MCF 10A (cell line): ENCODE measurements at places on chromosomes 13 and 19. TPM values are rescaled to one million over a fixed set of nuclear protein-coding genes. Genes with fewer than 3 reads are reported as not detected.

The MYH14 gene
- total RNA-seq = not detected in 2 replicates

The S1PR4 gene
- total RNA-seq = 0.39 and 0.44 TPM in 2 replicates

The IFI30 gene
- 4.7 and 9.1 TPM in 2 replicates for total RNA-seq

The TNNI3 gene
- 0.89 TPM in 1 of 2 replicates, not detected in the other for total RNA-seq

The CASP14 gene
- not detected in 2 replicates for total RNA-seq

The TGFBR3L gene
- 3.3 and 4.5 TPM in 2 replicates for total RNA-seq

The WDR83 gene
- total RNA-seq = 9.3 and 11.7 TPM in 2 replicates

The FSD1 gene
- total RNA-seq = not detected in 2 replicates

The IRGC gene
- total RNA-seq = not detected in 2 replicates

The AZU1 gene
- not detected in 2 replicates for total RNA-seq

The NCAN gene
- total RNA-seq = not detected in 2 replicates

The LHB gene
- not detected in 2 replicates for total RNA-seq

The RASA3 gene
- total RNA-seq = 9.1 and 12.1 TPM in 2 replicates

The CBY2 gene
- total RNA-seq = not detected in 2 replicates

- no peak for DNase-seq
- H3K27ac ChIP-seq = no peak overlapping the region
- no peak overlapping the region for H3K4me3 ChIP-seq
- no peaks in the 10 kb centered on the region for H3K36me3 ChIP-seq
Observed at GRCh38 chr19:28737021-28737895, 475.7 kb downstream of the UQCRFS1 start.

DNA sequence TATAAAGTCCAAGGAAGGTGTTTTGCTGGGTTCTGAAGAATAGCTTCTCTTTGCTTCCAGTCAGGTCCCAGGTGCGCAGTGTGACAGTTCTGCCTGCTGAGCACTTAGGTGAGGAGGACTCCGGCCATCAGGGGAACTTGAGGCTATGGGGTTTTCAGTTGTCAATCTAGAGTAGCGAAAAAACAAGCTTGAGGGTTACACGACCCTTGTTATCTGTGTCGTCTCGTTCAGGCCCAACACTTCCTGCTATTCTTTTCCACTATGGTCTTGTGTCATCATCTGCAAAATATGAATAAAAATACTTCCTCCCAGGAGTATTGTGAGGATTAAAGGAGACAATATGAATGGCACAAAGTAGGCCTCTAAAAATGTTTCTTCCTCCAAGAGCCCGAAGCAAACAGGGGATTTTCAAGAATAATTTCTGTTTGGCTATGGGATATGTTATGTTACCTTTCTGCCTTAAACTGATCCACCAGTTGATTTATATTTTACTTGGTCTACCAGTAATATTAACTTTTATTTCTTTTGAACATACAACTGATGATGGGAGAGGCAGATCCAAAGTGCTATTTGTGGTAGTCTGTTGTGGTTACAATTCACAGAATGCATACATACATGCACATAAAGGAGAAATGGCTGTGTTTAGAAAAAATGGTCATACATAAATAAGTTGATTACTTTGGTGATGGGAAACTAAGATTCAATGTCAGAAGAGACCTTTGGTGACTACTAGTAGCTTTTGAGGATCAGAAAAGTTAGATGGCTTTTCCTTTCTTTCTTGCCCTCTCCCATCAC lies 40.5 kb upstream of the RCBTB2 start:
- no peaks in the 10 kb centered on the region for H3K36me3 ChIP-seq
- no peak overlapping the region for H3K27ac ChIP-seq
- no peak overlapping the region for H3K4me3 ChIP-seq
- DNase-seq = no peak
- H3K4me1 ChIP-seq = peaks cover 4% of the 10 kb centered on the region

GRCh38 chr13:68708336-68708908 lies 1399.2 kb upstream of the ATXN8OS start:
- no peaks in the 10 kb centered on the region for H3K4me1 ChIP-seq
- DNase-seq = no peak
- no peaks in the 10 kb centered on the region for H3K36me3 ChIP-seq

DNA sequence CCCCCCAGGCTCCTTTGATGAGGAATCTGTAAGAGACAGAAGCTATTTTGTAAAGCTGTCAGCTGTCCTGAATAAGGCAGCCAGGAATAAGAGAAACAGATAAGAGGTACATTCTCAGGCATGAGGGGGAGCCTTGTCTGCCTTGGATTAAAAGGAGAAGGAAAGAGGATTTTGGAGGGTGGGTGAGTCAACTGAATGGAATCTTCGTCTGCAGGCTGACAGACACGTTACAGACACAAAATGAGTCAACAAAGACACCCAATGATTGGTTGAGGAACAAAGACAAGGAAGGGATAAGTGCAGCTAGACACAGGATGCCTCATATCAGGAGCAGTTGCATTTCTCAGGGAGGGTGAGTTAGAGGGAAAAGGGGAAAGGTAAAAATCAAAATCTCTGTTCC lies 162.5 kb downstream of the OLFM4 start:
- peak; percentile 83 for DNase-seq
- peaks cover 13% of the 10 kb centered on the region for H3K4me1 ChIP-seq
- H3K27me3 ChIP-seq = no peaks in the 10 kb centered on the region
- no peak overlapping the region for H3K4me3 ChIP-seq
- no peak overlapping the region for H3K27ac ChIP-seq

GRCh38 chr13:45681113-45681512 lies 21.0 kb upstream of the CBY2 start:
- DNase-seq = no peak
- H3K4me3 ChIP-seq = no peak overlapping the region
- H3K27ac ChIP-seq = no peak overlapping the region
- peaks cover 42% of the 10 kb centered on the region for H3K27me3 ChIP-seq

GRCh38 chr19:10283301-10284064 lies 3.3 kb upstream of the ICAM4 start:
- peaks cover 24% of the 10 kb centered on the region for H3K4me1 ChIP-seq
- no peak overlapping the region for H3K27ac ChIP-seq
- H3K27me3 ChIP-seq = no peaks in the 10 kb centered on the region
- no peak for DNase-seq
- H3K36me3 ChIP-seq = peaks cover 15% of the 10 kb centered on the region

GRCh38 chr13:20192158-20192835 lies 441 bp downstream of the GJB2 start:
- DNase-seq = peak; percentile 55
- peak overlapping the region; percentile 74 for H3K4me3 ChIP-seq
- no peaks in the 10 kb centered on the region for H3K27me3 ChIP-seq
- no peak overlapping the region for H3K27ac ChIP-seq
- H3K36me3 ChIP-seq = no peaks in the 10 kb centered on the region

- no peaks in the 10 kb centered on the region for H3K27me3 ChIP-seq
- no peak for DNase-seq
- peaks cover 6% of the 10 kb centered on the region for H3K4me1 ChIP-seq
- H3K36me3 ChIP-seq = no peaks in the 10 kb centered on the region
- no peak overlapping the region for H3K4me3 ChIP-seq
Observed at GRCh38 chr13:92313382-92313781, 913.2 kb upstream of the GPC6 start.

DNA sequence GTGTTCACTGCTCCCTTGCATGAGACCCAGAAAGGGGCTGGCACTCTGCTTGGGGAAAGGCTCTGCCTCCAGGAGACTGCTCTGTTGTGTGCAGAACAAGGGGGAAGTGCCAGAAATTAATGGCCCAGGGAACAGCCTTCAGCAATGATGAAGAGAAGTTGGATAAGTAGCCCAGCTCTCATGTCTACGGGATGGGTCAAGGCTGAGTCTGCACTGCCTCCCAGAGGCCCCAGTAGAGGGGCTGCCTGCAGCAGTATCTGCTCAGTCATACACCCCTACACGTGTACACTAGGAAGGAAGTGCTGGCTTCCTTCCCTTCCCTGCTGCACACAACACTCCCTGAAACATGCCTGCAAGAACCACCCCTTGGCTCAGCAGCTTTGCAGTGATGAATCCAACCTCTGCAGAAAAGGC lies 54.6 kb upstream of the URI1 start:
- H3K4me3 ChIP-seq = no peak overlapping the region
- H3K36me3 ChIP-seq = no peaks in the 10 kb centered on the region
- no peak overlapping the region for H3K27ac ChIP-seq
- peaks cover 5% of the 10 kb centered on the region for H3K4me1 ChIP-seq
- no peak for DNase-seq

DNA sequence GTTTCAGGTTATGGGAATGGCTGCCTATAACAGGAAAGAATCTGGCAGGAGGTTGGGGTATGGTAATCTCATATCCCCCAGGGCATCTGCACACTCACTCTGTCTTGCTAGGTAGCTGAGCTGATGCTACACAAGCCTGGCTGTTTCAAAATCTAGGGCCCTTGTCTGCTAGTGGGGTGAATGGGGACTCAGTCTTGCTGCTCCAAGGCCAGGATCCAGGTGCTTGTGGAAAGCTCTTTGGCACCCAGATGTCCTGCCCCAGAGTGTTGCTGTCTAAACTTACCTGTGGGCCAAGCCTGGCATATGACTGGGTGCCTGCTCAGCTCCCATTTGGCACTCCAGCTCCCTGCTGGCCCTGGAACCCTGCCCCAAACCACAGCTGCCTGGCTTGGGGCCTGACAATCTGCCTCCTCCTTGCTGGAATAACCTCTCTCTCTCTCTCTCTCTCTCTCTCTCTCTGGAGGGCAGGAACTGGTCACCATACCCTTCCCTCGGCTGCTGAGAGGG lies 158.1 kb upstream of the TSC22D1 start:
- H3K4me3 ChIP-seq = peak overlapping the region; percentile 14
- peak overlapping the region; percentile 78 for H3K27ac ChIP-seq
- H3K27me3 ChIP-seq = no peaks in the 10 kb centered on the region
- H3K4me1 ChIP-seq = peaks cover 20% of the 10 kb centered on the region
- no peaks in the 10 kb centered on the region for H3K36me3 ChIP-seq
- DNase-seq = peak; percentile 93

DNA sequence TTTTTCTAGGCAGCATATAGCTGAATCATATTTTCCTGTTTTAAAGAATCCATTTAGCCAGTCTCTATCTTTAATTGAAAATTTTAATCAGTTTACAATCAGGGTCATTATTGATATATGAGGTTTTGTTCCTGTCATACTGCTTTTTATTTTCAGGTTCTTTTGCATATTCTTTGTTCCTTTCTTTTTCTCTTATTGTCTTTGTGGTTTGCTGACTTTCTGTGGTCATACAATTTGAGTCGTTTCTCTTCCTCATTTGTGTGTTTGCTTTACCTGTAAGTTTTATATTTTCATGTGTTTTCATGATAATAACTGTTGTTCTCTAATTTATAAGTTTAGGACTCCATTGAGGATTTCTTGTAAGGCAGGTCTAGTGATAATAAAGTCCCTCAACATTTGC lies 812.6 kb downstream of the DACH1 start:
- DNase-seq = no peak
- H3K4me1 ChIP-seq = no peaks in the 10 kb centered on the region
- no peaks in the 10 kb centered on the region for H3K36me3 ChIP-seq
- no peak overlapping the region for H3K4me3 ChIP-seq

DNA sequence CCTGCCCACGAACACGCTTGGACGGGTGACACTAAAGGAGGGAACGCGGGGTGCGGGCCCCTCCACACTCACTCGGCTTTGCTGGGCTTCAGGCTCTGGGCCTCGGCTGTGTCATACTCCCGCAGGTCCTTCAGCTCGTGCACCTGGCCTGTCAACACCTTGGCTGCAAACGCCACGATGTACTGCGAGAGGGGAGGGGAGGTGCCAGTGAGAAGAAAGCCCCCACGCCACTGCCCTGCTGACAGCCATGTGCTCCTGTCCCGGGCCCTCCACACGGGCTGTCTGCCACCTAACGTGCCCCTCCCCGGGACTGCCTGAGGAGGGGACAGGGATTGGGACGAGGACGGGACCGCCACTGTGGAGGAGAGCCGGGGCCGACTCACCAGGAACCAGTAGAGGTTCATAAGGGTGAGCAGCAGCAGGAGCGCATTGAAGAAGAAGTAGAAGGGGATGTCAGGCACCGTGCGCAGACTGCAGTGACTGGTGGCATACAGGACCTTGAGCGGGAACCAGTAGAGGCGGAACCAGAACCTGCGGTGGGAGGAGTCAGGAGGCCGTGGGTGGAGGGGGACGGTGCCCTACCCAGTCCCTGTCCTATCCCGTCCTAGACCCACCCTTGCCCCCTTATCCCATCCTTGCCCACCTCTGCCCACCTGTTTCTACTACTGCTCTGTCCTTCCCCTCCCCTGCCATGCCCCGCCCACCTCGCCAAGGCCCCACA lies 16.9 kb downstream of the CERS1 start:
- no peaks in the 10 kb centered on the region for H3K27me3 ChIP-seq
- H3K4me1 ChIP-seq = peaks cover 8% of the 10 kb centered on the region
- H3K4me3 ChIP-seq = no peak overlapping the region

DNA sequence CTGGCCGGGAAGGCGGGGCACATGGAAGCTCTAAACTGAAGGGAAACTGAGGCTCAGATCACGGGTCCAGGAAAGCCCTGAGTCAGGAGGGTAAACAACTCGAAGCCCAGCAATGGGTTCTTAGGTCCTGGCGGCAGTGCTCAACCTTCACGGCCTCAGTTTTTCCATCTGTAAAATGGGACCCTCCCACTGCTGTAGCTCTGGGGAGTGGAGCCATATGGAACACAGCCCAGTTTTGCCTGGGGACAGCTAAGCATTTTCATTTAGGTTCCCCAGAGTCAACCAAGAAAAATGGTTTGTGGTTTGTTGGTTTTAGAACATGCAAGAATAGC lies 30.4 kb downstream of the CEBPG start:
- no peak overlapping the region for H3K27ac ChIP-seq
- no peaks in the 10 kb centered on the region for H3K4me1 ChIP-seq
- H3K4me3 ChIP-seq = no peak overlapping the region
- no peaks in the 10 kb centered on the region for H3K27me3 ChIP-seq
- no peaks in the 10 kb centered on the region for H3K36me3 ChIP-seq

DNA sequence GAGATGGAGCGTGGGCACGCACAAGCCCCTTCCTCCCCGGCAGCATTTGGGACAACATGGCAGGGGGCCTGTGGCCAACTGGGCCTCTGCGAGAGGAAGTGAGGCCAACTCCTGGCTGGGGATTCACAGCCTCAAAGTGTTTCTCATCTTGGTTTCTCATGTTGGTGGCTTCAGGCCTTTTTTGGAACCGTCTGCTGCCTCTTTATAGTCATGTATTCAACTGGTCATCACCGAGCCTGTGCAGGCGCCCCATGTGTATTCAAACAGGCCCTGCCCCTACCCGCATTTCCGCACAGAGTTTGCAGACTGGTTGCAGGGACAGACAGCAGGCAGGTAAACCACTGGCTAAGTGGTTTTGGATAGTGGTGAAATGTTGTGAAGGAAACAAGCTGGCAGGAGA lies 17.3 kb upstream of the RELB start:
- H3K27ac ChIP-seq = no peak overlapping the region
- no peak for DNase-seq
- H3K4me3 ChIP-seq = no peak overlapping the region
- H3K27me3 ChIP-seq = no peaks in the 10 kb centered on the region
- no peaks in the 10 kb centered on the region for H3K4me1 ChIP-seq

- H3K27me3 ChIP-seq = peaks cover 23% of the 10 kb centered on the region
- peaks cover 11% of the 10 kb centered on the region for H3K4me1 ChIP-seq
- no peak overlapping the region for H3K4me3 ChIP-seq
- H3K27ac ChIP-seq = no peak overlapping the region
Observed at GRCh38 chr19:1768248-1768647, 14.9 kb downstream of the ONECUT3 start.

- H3K36me3 ChIP-seq = peaks cover 18% of the 10 kb centered on the region
- peak; percentile 74 for DNase-seq
- peak overlapping the region; percentile 65 for H3K4me3 ChIP-seq
- peaks cover 16% of the 10 kb centered on the region for H3K4me1 ChIP-seq
- H3K27me3 ChIP-seq = no peaks in the 10 kb centered on the region
Observed at GRCh38 chr19:13849991-13850909, 26.7 kb upstream of the NANOS3 start.
